NCI-H69 (cell line): ENCODE measurements at places on chromosomes 3 and 15.

DNA sequence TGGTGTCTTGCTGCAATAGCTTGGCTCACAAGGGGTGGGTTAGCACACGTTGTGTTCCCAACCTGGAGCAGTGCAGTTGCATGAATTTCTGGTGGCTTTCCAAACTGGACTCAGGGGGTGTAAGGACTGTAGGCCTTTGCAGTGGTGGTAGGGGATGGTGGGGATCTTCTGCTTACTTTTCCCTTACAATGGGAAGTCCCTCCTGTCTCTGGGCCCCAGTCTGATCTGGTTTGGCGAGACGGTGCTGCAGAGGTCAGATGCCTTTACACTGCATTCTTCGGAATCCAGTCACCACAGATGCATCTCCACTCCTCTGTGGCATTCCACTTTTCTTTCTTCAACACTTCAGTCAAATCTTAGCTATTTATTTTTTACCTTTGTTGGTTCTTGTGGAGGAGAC is 132.1 kb downstream of the DOCK3 start:
- no peak for DNase-seq

GRCh38 chr3:86711634-86712033 is 279.3 kb downstream of the VGLL3 start:
- DNase-seq, result no peak

DNA sequence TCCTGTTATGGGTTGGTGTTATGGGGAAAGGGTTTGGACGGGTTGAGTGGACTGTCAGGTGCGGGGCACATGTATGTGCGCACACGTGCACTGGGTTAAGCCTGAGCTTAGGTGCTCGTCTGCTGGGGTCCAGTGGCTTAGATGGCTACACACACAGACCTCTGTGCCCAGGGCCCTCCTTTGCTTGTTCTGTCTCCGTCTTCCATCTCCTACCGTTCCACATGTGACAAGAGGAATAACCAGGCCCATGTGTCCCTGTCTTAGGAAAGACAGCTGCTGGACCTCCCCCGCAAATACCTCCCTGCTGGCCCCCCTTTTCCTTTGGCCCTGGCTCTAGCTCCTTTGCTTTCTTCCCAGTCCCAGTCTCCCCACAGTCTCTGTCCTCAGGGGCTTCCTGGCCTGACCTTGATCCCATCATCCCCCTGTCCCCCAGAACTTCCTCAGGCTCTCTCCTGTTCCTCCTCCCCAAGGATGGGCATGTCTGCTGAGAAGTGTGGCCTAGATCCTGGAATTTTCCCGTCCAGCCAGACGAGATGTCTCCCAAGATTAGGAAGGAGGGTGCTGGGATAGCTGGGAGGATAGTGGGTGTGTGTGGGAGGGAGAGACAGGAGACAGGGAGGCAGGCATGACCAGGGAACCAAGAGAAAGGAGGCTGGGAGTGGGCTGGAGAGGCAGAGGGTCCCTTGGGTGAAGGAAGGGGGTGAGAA is 797 bp upstream of the THPO start:
- no peak for DNase-seq

GRCh38 chr3:106276755-106277612 is 408.2 kb upstream of the CBLB start:
- peak; percentile 74 for DNase-seq

DNA sequence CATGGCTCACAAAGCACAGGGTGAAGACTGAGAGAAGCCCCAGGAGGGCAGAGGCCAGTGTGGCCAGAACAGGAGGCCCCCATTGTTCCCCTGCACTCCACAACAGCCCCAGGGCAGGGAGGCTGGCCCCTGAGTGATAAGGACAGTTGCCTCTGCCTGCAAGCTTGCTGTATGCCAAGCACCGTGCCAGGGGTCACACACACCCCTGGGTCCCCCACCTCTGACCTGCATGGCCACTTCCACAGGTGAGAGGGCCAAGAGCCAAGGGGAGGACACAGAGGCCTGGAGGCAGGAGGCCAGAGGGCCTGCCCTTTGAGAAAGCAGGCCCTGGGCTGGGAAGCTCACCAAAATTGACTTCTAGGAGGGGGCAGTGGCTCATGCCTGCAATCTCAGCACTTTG is 23.7 kb downstream of the ATRIP start:
- DNase-seq, result no peak

DNA sequence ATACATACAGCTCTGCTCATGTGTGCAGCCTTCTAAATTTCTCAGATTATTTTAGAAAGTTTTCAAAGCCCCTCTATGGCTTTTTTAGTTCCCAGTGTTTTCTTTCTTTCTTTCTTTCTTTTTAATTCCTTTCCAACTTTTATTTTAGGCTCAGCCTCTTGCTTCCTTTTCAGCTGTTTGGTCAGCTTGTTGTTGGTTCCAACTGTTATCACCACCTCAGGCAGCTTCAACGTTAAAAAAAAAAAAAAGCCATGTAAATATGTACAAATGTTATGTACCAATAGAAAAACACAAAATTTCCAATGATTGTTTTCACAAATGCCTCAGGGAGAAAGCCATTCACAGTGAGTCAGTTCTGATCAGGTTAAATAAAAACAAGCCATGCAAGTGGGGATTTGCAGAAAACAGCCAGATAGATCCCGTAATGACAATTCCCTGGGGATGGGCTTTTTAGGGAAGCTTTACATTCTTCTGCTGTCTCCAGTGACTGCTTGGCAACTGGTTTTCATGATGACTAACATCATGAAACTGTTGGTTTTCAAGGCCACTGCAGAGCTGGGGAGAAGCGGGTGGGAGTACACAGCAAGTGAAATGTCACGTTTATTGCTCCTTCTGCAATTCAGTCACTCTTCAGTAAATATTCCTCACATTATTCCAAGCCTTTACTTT is 908.4 kb downstream of the EPHA3 start:
- peak; percentile 18 for DNase-seq

- DNase-seq, result no peak
Observed at GRCh38 chr15:41852736-41853590, 14.3 kb downstream of the PLA2G4B start.

GRCh38 chr3:133443649-133444422 is 44.0 kb downstream of the BFSP2 start:
- peak; percentile 86 for DNase-seq

DNA sequence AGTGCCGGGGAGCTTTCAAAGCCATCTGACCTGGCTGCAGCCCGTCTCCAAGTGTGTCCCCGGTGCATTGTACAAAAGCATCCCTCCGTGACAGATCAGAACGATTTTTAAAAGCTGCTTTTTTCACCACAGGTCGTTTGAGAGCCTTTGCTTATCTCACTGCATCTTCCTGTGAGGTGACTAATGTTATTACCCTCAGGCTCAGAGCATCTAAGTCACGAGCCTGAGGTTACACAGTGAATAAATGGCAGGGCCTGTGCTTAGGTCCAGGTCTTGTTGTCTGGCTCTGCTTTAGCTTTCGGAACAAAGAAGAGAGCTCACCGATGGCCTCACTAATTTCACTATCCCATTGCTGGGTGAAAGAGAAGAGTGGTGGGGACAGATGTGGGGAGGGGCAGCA is 83.3 kb downstream of the SEC22A start:
- no peak for DNase-seq

- peak; percentile 29 for DNase-seq
Observed at GRCh38 chr3:194640829-194641228, 7.6 kb upstream of the TMEM44 start.

DNA sequence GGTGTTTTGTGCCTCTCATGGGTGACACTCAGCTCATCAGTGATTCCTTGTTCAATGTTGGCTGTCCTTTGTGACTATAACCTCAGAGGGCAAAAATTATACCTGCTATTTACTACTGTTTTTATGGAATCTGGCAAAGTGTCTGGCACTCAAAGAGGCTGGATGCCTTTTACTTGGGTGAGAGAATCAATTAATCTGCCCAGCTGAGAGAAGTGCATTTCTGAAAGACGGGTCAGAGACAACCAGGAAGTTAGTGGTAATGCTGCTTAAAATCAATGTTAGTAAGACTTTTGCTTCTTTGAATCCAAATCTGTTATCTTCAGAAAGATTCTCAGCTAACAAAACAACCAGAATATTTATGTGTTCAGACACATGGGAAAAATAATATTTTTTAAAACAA is 436.2 kb upstream of the SUCLG2 start:
- DNase-seq, result no peak

GRCh38 chr3:142495103-142495502 is 47.3 kb upstream of the XRN1 start:
- no peak for DNase-seq

DNA sequence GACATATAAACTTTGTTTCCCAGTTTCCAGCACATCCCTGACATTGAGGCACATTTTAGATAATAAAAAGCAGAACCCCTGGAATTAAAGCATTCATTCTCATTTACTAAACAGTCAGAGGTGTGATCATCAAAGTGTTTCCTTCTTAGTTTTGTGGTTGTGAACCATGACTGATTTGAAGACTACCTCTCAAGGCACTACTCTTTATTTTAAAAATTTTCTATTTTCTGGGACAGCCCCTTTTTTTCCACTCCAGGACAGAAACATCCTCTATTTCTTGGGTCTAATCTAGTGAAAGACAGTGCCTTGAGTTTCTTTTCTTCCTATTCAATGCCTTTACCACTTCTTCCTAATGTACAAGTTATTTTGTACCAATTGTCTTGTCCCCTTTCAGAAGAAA is 5.2 kb downstream of the SST start:
- no peak for DNase-seq

GRCh38 chr3:40876009-40876408 is 323.3 kb upstream of the CTNNB1 start:
- no peak for DNase-seq

DNA sequence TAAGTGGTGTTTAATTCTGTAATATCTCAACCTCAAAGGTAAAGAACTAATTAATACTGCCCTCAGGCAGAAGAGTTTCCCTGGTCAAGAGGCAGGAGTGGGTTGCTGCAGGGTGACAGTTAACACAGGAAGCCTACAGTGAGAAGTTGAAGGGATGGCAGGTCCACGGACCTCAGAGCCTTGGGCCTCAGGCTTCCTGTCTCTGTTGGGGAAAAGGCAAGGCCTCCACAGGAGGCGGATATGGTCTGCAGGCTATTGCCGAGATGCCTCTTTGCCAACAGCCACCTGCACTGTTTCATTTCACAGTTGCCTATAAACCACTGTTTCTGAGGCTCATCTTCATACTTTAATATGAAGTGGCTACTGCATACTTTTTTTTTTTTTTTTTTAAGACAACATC is 33.3 kb upstream of the RPN1 start:
- no peak for DNase-seq

GRCh38 chr3:127124120-127124519 is 68.8 kb upstream of the PRR23E start:
- DNase-seq, result no peak

GRCh38 chr3:78507196-78507984 is 1260.4 kb downstream of the ROBO1 start:
- DNase-seq, result peak; percentile 40

- peak; percentile 35 for DNase-seq
Observed at GRCh38 chr3:185900228-185900627, 37.6 kb downstream of the TRA2B start.

DNA sequence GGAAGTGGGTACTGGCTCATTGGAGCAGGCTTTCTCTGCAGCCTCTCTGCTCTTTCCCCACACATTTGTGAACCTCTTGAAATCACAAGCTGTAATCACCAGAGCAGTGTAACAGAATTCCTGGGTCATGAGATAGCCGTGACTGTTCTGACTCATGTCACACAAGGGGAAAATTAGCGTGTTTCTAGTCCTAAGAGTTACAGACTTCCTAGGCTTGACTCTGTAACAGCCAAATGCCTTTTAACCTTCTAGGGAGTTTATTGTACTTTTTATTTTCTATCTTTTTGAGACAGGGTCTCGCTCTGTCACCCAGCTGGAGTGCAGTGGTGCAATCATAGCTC is 54.7 kb upstream of the TRAK1 start:
- DNase-seq, result no peak

GRCh38 chr3:51975852-51976549 is 1.1 kb downstream of the ABHD14A start:
- DNase-seq, result peak; percentile 88

GRCh38 chr15:97316362-97316761 is 644.1 kb upstream of the ARRDC4 start:
- DNase-seq, result peak; percentile 44

GRCh38 chr3:189144645-189145044 is 27.1 kb upstream of the TPRG1 start:
- peak; percentile 83 for DNase-seq

GRCh38 chr3:31953091-31953490 is 28.0 kb downstream of the OSBPL10 start:
- no peak for DNase-seq

DNA sequence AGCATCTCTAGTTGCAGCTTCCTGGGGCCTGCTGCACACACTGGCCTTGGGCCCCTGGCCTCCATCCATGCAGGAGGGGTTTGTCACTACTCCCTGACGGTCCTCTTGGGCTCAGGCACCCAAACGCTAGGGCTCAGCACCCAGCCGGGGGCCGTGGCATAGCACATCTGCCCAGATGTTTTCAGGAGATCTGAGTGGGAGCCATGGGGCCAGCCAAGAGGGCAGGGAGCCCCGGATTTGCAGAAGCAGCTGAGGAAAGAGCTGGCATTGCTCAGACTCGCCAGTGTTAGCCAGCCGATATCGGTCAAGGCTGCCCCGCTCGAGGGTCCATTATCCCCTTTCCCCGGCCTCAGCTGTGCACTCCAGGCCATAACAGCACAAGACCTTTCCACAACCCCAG is 1.5 kb upstream of the ALDH1A3 start:
- DNase-seq, result no peak

GRCh38 chr15:82789491-82789890 is 16.4 kb downstream of the FSD2 start:
- no peak for DNase-seq

- DNase-seq, result no peak
Observed at GRCh38 chr3:141218162-141218835, 13.3 kb upstream of the PXYLP1 start.

DNA sequence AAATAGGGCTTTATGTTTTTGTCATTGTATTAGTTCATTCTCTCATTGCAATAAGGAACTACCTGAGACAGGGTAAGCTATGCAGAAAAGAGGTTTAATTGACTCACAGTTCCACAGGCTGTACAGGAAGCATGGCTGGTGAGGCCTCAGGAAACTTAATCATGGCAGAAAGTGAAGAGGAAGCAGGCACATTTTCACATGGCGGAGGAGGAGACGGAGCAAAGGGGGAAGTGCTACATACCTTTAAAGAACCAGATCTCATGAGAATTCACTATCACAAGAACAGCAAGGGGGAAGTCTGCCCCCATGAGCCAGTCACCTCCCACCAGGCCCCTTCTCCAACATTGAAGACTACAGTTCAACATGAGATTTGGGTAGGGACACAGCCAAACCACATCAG is 25.6 kb downstream of the CEP63 start:
- no peak for DNase-seq

DNA sequence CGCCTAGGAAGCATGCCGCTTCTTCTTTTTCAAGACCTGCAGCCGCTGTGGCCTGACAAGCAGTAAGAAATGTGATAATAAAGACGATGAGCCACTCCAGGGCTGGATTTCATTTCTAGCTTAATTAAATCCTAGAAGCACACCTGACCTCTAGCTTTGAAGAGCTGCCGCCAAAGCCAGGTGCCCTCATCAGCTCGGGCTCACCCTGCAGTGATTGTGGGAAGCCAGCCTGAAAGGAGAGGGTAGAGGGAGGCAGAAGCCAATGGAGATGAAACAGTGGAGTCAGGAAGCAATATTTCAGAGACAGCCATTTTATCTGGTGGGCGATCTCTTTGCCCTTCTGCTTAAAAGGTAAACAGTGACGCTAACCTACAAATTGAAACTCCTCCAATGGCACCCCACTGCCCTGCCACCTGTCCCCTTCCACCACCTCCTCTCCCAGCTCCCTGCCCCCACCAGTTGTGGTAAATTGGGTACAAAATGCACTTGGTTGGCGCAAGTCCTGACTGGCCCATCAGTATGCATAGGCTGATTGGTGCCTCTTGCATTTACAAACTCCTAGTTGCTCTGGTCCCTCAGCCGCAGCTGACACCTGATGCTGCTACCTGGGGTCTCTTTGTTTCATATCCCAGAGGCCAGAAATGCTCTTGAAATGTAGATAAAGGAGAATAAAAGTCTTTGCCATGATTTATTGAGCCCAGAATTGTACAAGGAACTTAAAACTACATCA is 385.3 kb downstream of the PDCD6IP start:
- peak; percentile 97 for DNase-seq
